ENCODE measurements at places on chromosomes 2 and 18.
A peak's percentile ranks its signal among the peaks of the same experiment; 100 is the strongest.

- DNase-seq = no peak
Observed at GRCh38 chr2:196480653-196481323, 158.7 kb upstream of the CCDC150 start.

GRCh38 chr2:241255542-241256167 lies 59.8 kb downstream of the HDLBP start:
- no peak for DNase-seq

DNA sequence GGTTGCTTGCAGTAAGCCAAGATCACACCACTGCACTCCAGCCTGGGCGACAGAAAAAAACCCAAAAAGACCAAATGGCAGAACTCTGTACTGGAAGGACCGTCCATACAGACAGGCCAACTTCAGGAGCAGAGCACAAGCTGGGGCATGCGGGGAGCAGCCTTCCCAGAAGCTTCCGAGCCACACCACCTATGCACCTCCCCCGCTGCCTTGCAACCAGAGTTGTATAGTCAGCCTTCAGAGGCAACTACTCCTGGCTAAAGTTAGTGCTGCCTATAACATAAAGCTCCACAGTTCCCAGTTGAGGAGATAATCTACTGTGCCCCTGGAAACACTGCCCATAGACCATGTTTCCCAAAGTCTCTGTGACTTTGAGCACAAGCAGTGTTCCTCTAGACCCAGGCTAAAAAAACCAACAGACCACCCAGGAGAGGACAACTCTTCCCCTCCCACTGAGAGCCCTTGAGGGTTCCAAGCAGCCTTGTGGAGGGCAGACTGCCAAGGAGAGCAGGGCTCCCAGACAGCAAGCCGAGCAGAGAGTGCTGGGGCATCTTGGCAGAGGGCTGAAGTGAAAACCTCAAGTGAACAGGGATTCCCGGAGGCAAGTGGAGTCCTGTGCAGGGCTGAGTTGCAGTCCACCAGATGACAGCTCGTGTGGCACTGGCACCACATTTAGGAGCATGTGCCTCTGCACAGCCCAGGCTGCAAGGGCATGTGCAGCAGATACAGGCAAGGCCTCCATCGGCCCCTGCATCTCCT lies 6.8 kb downstream of the SFT2D3 start:
- DNase-seq = no peak

GRCh38 chr2:174644406-174644805 lies 46.8 kb upstream of the WIPF1 start:
- no peak for DNase-seq

- DNase-seq = no peak
Observed at GRCh38 chr2:218219934-218220333, 2.9 kb downstream of the ARPC2 start.

- no peak for DNase-seq
Observed at GRCh38 chr18:22822024-22822423, 111.1 kb upstream of the RBBP8 start.

DNA sequence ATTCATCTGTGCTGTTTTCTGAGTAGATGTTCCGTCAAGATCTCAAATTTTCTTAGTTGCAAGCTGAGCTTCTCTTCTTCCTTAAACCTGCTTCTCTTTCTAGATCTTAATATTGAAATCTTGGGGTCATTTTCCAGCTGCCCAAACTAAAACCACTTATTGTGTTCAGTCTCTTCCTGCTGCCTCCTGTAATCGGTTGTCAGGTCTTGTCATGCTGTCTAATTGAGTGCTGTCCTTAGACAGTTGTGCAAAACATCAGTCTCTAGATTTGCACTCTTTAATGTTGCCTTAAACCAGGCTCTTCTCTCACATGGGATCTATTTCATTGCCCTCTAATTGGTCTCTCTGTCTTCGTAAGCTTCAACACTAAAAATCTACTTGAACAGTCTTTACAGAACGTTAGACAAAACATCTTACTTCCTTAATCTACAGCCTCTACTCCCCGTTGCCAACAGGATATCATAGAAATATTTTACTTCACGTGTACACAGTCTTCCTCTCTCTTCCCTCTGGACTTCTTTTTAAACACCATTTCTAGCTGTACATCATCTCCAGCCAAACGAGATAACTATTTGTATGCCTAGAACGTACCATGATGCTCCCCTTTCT lies 34.9 kb downstream of the GPD2 start:
- DNase-seq = no peak

- no peak for DNase-seq
Observed at GRCh38 chr18:24762511-24762910, 302.1 kb downstream of the HRH4 start.

DNA sequence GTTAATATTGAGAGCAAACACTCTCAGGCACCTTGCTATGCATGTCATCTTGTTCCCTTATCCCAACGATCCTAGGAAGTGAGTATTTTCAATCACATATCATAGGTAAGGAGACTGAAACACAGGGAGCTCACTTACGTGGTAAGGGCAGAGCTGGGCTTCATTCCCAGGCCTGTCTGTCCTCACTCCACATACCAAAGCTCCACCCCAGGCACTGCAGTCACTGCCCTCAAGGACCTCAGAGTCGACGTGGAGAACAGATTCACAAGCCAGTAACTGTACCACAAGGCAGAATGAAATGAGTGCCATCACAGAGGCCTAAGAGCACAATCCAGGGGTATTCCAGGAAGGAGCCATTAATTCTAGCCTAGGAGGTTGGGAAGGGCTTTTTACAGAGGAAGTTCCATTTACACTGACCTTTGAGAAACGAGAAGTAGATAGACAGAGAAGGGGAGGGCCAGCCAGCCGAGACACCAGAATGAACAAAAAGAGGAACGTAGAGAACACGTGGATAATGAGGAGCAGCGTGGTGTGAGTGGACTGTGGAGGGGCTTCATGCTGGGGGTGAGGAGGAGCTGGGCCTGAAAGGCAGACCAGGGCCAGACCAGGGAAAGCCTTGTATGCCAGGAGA lies 48.6 kb downstream of the KIAA2012 start:
- DNase-seq = no peak

- DNase-seq = no peak
Observed at GRCh38 chr18:70151614-70152013, 53.9 kb downstream of the RTTN start.

- no peak for DNase-seq
Observed at GRCh38 chr2:57516698-57517340, 529.8 kb upstream of the VRK2 start.

GRCh38 chr2:151243468-151243867 lies 18.2 kb downstream of the RBM43 start:
- DNase-seq = no peak

DNA sequence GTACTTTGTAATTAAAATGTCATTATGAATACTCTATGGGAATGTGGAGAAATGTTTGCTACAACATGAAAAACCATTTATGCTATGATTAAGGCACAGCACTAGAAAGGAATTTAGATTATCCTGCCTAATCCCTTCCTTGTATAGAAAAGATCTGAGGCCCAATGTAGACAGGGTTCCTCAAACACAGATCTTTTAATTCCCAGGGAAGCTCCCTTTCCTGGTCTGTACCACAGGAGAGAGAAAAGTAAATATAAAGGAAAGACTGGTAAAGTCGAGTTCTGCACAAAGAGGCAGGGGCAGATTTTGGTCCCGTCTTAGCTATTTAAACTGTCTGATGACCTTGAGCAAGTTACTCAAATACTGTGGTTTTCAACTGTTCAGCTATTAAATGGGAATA lies 84.7 kb downstream of the ICA1L start:
- DNase-seq = no peak

GRCh38 chr2:188663301-188663700 lies 310.9 kb upstream of the COL3A1 start:
- no peak for DNase-seq

DNA sequence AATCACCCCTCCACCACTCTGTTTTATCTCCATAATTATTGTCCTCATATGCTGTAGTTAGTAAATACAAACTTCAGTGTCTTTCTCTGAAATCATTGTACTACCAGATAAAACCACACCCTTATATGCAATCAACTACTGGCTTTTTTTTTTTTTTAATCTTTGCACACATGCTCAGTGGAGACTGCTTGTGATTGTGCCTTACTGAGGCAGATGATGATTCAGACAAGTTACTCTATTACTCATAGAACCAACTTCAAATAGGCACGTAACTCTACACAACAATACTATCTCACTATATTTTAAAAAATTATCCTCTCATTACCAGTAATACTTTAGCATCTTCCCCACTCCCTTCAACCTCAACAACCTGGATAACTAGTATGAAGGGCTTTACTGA lies 1278.4 kb upstream of the PIK3C3 start:
- DNase-seq = no peak

DNA sequence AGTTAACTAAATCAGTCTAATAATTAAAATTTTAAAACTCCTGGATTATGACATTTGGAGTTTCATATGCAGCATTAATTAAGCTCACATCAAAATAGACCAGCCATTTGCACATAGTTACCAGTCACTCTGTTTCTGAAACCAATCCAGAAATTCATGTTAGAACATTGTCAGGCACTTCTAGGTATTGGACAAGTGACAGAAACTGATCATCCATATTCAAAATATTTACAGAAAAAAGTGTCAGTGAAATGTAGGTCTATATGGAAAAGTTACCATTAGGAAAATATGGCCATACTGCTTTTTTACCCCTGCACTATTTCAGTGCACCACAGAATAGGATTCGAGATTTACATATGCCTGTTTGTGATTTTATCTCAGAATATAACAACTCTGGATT lies 33.4 kb downstream of the UPP2 start:
- no peak for DNase-seq

- DNase-seq = no peak
Observed at GRCh38 chr2:120769076-120769786, 33.6 kb downstream of the GLI2 start.

DNA sequence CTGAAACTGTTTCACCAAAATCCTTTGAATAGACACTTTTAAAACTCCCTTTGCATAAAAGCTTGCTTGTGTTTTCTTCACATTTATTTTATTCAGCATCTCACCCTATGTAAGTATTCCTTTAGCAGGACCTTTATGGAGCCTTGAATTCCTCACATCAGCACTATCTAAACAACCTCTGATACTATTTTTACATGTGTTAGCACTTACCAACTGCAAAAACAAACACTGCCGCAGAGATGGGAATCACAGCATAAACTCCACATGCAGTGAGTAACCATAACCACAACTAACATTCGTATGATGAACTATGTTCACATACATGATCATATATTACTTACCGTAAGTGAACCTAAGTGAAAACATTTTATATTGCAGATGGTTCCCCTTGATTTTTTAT lies 15.4 kb downstream of the FBXO15 start:
- DNase-seq = no peak

GRCh38 chr2:241126201-241126611 lies 23.1 kb downstream of the PASK start:
- DNase-seq = no peak

- DNase-seq = no peak
Observed at GRCh38 chr18:3120356-3120755, 99.4 kb downstream of the MYOM1 start.

DNA sequence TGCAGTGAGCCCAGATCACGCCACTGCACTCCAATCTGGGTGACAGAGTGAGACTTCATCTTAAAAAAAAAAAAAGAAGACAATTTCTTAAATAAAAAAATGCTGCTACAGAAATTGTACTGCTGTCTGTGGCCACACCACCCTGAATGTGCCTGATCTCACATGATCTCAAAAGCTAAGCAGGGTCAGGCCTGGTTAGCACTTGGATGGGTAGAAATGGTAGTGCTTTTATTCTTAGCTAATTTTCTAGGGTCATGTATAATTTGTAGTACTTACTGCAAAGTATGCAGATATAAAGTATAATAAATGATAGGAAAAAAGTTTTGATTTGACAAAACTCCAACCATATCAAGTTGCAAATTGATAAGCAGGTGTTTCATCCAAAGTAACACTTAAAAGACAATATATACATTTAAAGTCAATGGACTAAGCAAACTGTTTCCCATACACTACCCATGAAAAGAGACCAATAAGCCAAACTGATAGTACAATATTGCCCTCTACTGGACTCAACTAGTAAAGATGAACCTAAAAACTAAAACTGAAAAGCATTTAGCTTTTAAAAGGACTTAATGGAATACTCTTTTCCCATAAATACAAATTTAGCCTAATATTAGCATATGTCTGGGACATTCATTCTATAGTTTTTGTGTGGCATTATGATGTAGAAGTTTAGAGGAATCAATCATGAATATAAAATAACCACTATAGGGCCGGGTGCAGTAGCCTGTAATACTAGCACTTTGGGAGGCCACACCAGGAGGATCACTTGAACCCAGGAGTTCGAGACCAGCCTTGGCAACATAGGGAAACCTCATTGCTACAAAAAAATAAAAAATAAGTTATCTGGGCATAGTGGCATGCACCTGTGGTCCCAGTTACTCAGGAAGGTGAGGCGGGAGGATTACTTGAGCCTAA lies 18.6 kb upstream of the PEX13 start:
- DNase-seq = no peak

- DNase-seq = no peak
Observed at GRCh38 chr2:205337274-205337673, 345.0 kb upstream of the NRP2 start.

GRCh38 chr18:13269521-13270011 lies 51.0 kb downstream of the LDLRAD4 start:
- DNase-seq = peak; percentile 81

GRCh38 chr18:4510711-4511110 lies 55.6 kb upstream of the DLGAP1 start:
- peak; percentile 80 for DNase-seq

DNA sequence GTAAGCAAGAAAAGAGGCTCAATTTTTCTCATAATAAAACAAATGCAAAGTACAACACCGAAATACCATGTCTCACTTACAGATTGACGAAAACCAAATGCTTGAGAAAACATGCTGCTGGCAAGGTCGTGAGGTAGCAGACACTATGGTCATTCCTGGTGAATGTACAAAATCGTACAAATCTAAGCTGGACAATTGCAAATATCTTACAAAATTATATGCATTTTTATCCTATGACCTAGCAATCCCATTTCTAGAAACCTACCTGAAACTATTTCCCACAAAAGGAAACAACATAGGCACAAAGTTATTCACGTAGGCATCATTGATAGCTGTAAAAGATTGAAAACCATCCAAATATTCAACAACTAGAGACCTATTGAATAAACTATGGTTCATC lies 54.0 kb downstream of the SCG2 start:
- DNase-seq = no peak

GRCh38 chr2:1867141-1867540 lies 122.8 kb upstream of the PXDN start:
- DNase-seq = peak; percentile 65

- no peak for DNase-seq
Observed at GRCh38 chr2:240335061-240335460, 100.4 kb upstream of the GPC1 start.
